Activated T-helper 1 cell treated with Interleukin-2 at 50 U/mL for 16 hours (primary cell): ENCODE measurements at places on chromosomes 3 and 15.

- DNase-seq, result no peak
Observed at GRCh38 chr15:31032961-31033371, 41.5 kb upstream of the MTMR10 start.

- DNase-seq, result no peak
Observed at GRCh38 chr3:110904520-110904890, 167.1 kb upstream of the NECTIN3 start.

- no peak for DNase-seq
Observed at GRCh38 chr3:127377801-127378655, 90.2 kb upstream of the PRR20G start.

DNA sequence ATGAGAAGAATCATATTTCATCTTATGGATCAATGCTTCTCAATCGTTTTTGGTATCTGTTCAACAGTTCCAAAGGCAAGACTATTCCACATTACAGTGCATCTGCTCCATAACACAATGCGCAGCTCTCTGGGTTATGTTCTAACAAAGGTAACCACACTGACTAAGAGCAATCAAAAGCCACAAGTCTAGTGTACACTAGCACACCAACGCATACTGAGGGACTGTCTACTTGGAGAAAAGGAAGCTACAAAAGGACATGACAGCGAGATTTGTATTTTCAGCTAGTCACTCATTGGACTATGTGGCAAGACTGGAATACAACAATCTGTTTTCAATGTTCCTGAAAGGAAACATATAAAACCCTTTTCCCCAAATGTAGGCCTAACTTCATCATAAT lies 35.8 kb downstream of the SETD2 start:
- DNase-seq, result no peak

DNA sequence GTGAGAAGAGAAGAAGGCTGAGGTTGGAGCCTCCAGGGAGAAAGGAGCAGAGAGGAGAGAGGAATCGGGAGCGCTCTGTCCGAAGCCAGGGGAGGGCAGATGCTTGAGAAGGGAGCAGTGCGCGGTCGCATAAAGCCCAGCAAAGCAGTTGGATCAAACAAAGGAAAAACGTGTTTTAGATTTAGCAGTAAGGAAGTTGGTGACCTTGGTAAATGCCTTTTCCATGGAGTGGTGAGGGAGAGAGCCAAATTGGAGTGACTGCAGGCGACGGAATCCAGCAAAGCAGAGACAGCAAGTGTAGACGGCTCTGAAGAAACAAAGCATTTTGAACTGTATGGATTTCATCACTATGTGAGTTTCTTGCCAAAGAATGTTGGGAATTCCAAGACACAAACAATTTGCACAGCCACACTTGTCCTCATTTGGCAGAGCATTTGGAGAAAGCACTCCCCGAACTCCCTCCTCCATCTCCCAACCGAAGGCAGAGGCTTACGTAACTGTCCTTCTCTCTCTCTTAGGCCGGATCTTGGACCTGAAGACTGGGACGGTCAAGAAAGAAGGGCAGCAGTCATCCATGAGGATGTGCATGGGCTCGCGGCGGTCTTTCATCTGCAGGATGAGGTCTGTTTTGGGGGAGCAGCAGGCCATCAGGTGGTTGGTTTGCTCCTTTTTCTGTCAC lies 103.6 kb downstream of the ARNT2 start:
- DNase-seq, result no peak
